CMK (cell line): ENCODE measurements at places on chromosomes 7 and 10.

- DNase-seq = no peak
Observed at GRCh38 chr7:10977113-10977512, 3.4 kb downstream of the PHF14 start.

- no peak for DNase-seq
Observed at GRCh38 chr10:7817984-7818294, 366 bp upstream of the TAF3 start.

DNA sequence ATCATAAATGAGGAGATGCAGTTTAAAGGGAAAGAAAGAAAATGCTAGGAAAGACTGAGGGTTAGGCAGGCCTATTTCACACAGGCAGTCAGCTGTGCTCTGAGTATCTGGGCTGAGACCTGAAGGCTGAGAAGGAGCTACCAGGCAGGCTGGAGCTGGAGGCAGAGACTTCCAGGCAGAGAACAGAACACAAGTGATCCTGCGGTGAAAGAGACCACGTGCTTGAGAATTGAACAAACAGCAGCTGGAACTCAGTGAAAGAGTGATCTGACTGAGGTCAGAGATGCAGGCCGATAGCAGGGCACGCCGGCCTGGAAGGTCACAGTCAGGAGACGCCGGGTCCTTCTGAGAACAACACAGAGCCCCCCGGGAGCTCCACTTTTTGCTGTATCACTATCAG, 147.8 kb downstream of the ADAM12 start:
- no peak for DNase-seq

- no peak for DNase-seq
Observed at GRCh38 chr10:30092151-30092790, 32.9 kb upstream of the JCAD start.

GRCh38 chr7:43569424-43569823, 13.5 kb upstream of the STK17A start:
- no peak for DNase-seq

- no peak for DNase-seq
Observed at GRCh38 chr10:48797830-48798229, 113.2 kb downstream of the WDFY4 start.

DNA sequence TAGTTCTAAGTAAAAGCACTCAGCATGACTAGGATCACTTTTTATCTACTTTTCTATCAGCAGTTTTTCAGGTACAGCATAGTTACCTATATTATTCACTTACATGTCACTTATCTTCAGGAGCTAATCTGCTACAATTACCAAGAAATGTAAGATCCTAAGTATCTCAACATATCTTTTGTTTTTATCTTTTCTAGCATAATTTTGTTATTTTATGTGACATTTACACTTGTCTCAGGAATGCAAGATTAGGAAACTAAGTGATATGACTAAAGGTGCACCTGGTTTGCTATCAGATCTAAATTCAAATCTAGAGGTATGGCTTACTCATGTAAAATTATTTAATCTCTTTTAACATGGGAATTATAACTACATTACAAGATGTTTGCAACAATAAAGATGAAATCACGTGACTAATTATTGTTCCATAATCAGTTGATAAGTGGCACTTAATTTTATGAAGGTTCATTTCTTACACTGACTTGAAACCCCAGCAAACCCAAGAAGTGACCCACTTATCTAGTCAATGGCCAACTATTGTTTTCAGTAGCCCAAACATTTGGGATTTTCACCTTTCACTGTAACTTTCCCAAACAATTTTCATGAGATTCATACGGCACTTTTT, 390.3 kb upstream of the PCDH15 start:
- DNase-seq = no peak

DNA sequence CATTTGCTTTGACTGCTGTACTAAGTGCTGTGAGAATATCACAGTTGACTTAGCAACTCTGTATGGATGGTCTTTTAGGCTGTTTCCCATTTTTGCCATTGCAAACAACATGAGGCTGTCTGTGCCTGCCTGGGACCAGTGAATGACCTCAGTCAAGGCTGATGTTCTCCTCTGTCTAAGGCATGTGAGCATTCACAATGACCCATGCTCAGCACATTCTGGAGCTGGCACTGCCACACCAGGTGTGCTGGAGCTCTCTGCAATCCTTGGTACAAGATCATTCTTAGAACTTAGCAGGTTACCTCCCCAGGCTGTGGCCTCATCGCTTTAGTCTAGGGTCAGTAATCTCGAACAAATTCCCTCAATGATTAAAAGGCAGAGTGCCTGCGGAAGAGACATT, 61.9 kb downstream of the SH3PXD2A start:
- DNase-seq = no peak

GRCh38 chr7:69749994-69750393, 151.7 kb downstream of the AUTS2 start:
- no peak for DNase-seq

- DNase-seq = no peak
Observed at GRCh38 chr10:2837674-2838073, 229.7 kb upstream of the PFKP start.

- DNase-seq = no peak
Observed at GRCh38 chr7:114823290-114823689, 98.6 kb upstream of the MDFIC start.

- no peak for DNase-seq
Observed at GRCh38 chr7:30996256-30996655, 32.5 kb downstream of the GHRHR start.

- no peak for DNase-seq
Observed at GRCh38 chr7:158443688-158444483, 143.7 kb downstream of the PTPRN2 start.

- DNase-seq = no peak
Observed at GRCh38 chr7:67422601-67423000, 426.0 kb downstream of the TYW1 start.

GRCh38 chr10:10774416-10774815, 243.3 kb upstream of the CELF2 start:
- DNase-seq = no peak

- no peak for DNase-seq
Observed at GRCh38 chr10:77756319-77757232, 119.0 kb upstream of the KCNMA1 start.

DNA sequence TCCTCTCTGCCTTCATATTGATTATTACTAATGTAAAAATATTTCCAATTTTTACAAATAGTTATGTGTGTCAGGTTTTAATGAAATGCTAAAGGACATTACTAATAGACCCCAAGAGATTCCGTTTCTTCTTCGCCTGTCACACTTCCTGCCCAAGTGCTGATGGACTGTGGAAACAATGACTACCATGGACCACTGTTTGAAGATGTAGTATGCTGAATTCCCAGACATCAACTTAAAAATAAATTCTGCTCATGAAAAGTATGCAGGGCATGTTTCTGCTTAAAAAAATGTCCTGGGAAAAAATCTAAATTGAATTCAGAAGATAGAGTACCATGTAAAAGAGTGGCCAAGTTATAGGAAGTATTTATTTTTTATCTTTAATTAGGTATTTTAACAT, 52.1 kb downstream of the ST7 start:
- no peak for DNase-seq
